RPMI7951 (cell line): ENCODE measurements at places on chromosomes 6 and 20.

DNA sequence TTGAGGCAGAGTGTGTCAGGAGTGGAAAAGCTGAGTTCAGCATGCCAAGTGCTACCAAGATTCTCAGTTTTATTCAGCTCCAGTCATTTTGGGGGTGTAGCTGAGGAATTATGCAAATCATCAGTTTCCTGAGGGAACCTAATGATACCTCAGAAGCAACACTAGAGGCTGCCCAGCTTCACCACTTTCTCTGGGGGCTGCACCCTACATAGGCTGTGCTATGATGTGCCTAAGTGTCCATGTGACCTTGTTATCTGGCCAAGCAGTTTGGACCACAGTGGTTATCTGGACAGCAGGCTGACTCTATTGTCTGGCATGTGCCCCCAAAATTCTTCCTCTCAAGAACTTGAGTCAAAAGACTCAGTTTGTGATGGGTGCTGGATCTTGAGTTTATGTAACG, 374.6 kb upstream of the SYNCRIP start:
- DNase-seq, result no peak

- DNase-seq, result no peak
Observed at GRCh38 chr6:19983374-19983773, 146.2 kb downstream of the ID4 start.

DNA sequence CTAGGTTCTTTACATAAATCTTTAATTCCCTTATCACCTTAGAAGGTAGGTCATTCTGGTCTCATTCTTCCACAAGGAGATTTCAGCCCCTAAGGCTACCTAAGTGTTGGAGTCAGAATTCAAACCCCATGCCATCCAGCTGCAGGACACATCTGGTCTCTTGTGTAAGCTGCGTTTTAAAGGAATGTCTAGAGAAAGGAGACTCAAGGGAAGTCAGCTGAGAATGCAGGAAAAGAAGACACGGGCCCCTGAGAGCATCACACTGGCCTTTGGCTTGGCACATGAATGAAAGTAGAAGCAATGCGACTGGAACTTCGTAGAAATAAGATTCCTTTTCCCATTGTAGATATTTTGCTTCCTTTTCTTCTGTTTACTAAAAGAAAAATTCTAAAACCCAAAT, 76.7 kb upstream of the SYNJ2 start:
- DNase-seq, result no peak

- peak; percentile 96 for DNase-seq
Observed at GRCh38 chr6:109094416-109095035, at the start of gene SESN1. Gene SESN1, minus strand, starts transcription at chr6:109094846. Its CDS starts 773 bp downstream, at chr6:109094073.

GRCh38 chr20:58651946-58652605, 993 bp downstream of the STX16 start:
- DNase-seq, result peak; percentile 89

- peak; percentile 60 for DNase-seq
Observed at GRCh38 chr6:90413867-90414266, 117.2 kb upstream of the BACH2 start.

- no peak for DNase-seq
Observed at GRCh38 chr6:151130329-151130728, 109.4 kb upstream of the AKAP12 start.

- no peak for DNase-seq
Observed at GRCh38 chr20:9360431-9360830, 154.0 kb upstream of the LAMP5 start.

- DNase-seq, result no peak
Observed at GRCh38 chr6:151092591-151092990, 147.2 kb upstream of the AKAP12 start.

DNA sequence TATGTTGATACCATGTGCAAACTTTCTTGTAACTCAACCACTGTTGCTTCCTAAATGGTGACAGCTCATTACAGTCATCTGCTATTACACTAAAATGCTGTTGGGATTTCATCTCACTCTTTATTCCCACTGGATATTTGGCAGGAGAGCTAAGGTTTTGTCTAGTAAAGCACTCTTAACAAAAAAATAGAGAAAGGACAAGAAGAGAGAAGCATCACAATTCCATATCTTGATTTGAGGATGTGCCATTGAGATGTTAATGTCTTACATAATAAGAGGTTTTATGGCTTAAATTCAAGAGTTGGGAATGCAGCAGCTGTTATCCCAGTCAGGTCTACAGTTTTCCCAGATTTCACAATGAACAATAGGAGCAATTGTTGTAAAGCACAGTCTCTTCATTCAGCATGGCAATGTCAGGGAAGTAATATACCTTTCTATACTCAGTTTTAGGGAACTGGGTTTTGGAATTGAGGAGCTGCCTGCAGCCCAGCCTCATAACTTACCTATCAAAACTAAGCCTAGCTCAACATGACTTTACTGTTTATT, 134.9 kb downstream of the ISM1 start:
- DNase-seq, result no peak

- DNase-seq, result no peak
Observed at GRCh38 chr20:50797142-50797541, 2.3 kb downstream of the BCAS4 start.

DNA sequence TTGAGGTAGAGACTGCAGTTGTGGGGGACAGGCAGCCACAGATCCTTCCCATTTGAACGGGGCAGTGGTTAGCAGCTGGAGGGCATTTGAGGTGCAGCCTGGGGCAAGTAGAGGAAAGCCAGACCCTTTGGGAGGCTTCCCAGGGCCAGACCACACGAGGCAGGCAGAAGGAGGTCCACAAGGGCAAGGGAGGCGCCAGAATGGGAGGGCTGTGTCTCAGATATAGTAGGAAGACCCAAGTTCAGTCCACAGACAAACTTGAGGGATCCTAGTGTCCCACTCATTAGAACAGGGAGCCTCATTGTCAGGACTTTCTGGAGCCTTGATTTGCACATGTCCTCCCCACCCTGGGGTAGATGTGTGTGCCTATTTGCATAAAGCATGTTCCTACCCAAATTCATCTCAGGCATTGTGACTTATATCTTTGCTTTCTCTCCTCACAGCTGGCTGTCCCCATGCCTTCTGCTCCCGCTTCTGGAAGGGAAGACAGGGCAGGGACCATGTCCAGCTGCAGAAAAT, 166.0 kb downstream of the VEGFA start:
- DNase-seq, result no peak

GRCh38 chr6:149211046-149211571, 106.4 kb upstream of the TAB2 start:
- peak; percentile 77 for DNase-seq

DNA sequence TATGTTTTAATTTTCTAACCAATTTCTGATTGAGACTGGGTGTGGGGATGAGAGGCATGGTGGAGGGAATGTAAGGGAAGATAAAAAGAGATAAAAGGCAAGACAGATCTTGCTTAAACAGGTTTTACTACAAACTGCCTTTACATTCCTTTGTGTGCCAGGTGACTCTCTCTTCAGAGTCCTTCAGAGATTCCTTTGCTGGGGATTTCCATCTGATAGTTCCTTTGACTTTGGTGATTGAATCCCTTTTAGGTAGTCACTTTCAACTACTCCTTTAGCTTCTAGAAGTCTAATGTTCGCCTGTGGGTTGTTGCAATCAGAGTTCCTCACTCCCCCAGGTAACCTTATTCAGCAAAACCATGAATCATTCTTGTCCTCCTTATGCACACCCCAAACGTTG, 283.3 kb upstream of the MANEA start:
- DNase-seq, result no peak

GRCh38 chr20:59015812-59016711, 3.2 kb upstream of the TUBB1 start:
- no peak for DNase-seq

DNA sequence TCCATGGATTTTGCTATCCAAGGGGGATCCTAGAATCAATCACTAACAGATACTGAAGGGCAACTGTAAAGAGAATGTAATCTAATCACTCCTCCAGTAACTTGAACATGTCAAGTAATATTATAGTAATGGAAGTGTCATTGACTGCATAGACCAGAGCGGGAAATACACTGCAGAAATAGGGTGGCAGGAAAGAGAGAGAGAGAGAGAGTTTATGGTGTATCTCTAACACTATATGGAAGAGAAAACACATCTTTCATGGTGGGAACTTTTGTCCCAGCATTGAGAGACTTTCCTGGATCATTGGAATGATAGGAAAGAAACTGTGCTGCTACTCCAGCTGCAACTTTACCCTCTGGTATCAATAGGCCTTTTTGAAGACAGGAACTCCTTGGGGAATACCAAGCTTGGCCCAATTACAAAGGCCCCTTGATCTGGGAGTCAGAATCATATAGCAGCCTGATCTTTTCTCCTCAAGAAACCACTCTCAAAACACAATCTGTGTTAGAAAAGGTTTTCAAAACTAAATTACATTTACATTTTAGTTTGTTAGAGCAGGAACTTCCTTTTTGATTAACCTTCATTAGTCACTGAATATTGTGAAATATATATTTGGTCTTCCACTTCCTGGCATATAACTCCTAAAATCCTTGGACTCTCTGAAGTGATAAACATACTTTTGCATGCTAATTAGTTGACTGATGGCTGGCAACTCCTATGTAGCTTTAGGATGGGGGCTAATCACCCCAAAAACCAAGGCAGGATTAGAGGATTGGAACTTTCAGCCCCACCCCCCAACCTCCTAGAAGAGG, 29.5 kb upstream of the RNGTT start:
- DNase-seq, result no peak

DNA sequence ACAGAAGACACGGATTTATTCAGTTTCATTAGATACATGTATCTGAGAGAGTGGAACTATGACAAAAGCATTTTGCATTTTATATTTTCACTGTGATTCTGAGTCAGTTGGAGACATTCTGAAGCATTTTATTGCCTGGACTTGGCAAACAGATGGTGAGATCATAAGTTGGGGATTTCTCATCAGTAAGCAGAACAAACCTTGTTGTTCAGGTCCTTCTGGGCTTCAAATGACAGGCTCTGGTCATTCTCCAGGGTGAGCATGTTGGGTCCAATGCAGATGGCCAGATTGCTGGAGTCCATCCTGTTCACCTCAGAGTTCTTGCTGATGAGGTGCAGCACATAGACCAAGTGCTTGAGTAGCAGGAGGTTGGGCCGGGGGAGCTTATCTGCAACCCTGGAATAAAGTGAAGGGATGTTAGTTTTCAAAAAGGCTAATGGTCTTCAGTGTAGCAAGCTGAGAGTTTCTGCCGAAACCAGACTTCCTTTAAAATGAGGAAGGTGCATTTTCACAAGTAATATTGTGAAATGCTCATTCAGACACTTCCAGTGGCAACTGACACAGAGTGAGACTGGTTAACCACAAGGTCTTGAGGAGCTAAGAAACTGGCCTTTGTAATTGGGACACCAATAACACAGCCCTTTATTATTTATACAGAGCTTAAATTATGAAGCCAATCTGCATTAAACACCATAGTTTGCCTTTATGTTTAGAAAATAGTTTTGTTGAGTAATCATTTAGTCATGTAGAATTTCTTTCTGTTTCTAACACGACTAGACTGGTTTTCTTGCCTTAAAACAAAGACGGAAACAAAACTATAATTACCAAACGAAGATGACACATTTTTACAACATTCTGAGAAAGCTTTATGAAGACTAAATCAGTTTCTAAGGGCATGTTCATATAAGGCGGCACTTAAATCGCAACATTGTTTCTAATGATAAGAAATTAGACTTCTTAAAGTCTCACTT, 5.6 kb downstream of the TAGAP start:
- no peak for DNase-seq

GRCh38 chr6:27553123-27553904, 80.4 kb upstream of the ZNF184 start:
- peak; percentile 62 for DNase-seq

- no peak for DNase-seq
Observed at GRCh38 chr6:3636060-3636459, 115.5 kb downstream of the PXDC1 start.

DNA sequence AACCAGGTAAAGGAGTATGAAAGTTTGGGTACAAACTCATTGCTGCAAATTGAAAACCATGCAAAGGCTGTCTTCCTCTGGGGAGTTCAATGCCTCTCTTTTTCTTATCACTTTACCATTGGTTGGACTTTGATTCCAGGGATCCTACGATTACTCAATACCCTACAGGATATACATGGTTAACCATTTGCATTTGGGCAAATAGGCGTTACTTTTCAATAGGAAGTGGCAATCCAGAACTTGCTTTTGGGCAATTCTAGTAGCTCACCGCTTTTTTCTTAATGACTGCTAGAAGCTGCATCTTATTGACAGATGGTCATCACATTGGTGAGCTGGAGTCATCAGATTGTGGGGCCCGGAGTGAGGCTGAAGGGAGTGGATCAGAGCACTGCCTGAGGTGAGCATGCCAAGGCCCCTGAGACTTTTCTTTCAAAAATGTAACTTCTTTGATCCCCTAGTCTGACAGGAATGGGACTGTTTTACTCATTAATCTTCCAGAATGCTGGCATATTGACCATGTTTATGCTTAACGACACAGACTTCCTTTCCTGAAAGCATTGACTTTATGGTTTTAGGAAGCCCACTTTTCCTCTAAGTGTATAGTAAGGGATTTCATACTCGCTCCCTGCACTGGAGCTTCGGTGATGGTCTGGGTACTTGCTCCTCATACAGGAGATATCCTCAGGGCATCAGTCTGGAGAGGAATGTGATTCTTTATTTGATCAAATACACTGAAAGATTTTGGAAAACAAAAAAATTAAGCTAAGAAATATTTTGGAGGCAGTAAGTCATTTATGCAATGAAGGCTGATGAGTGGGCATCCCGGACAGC, at the start of gene CCR6:
Gene CCR6, plus strand, starts transcription at position 270 of the 831 bp plus-strand sequence. CDS start 13,039 bp downstream, outside the sequence.
- no peak for DNase-seq
